ENCODE measurements at places on chromosomes 13 and 19.
A peak's percentile ranks its signal among the peaks of the same experiment; 100 is the strongest.

- no peak for DNase-seq
Measured at GRCh38 chr13:102742101-102742500, 31.5 kb downstream of the TEX30 start.

DNA sequence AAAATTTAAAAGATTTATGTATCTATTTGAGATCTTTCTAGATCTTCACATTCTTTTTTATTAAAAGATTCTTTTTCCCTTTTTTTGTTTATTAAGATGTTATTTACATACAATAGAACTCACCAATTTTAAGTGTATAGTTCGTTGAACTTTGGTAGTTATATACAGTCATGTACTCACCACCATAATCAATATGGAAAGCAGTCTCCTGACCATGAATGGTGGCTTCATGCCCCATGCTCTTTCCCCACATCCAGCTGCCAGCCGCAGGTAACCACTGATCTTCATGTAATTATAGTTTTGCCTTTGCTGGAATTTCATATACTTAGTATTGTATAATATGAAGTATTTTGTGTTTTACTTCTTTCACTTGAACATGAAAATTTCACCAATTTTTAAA lies 20.6 kb upstream of the GPR183 start:
- no peak for DNase-seq

- DNase-seq, result no peak
Measured at GRCh38 chr13:77323858-77324257, 3.0 kb downstream of the MYCBP2 start.

- no peak for DNase-seq
Measured at GRCh38 chr19:38373907-38374331, 452 bp upstream of the PSMD8 start.

DNA sequence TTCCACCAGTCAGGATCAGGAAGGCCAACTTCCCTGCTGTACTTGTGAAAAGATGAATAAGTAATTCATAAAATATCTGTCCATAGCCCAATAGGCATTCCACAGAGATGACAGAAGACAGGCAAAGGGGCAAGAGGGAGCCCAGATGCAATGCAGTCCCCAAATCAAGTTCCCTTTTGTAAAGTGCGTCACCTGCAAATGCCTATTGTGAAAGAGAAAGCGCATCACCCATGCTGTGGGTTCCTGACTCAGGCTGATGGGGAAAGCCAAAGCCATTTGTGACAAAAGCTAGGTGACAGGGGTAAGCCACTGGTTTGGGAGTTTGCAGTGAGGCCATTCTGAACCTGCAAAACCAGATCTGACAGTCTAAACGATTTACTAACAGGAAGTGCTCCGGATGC lies 157.5 kb upstream of the ZNF536 start:
- no peak for DNase-seq

DNA sequence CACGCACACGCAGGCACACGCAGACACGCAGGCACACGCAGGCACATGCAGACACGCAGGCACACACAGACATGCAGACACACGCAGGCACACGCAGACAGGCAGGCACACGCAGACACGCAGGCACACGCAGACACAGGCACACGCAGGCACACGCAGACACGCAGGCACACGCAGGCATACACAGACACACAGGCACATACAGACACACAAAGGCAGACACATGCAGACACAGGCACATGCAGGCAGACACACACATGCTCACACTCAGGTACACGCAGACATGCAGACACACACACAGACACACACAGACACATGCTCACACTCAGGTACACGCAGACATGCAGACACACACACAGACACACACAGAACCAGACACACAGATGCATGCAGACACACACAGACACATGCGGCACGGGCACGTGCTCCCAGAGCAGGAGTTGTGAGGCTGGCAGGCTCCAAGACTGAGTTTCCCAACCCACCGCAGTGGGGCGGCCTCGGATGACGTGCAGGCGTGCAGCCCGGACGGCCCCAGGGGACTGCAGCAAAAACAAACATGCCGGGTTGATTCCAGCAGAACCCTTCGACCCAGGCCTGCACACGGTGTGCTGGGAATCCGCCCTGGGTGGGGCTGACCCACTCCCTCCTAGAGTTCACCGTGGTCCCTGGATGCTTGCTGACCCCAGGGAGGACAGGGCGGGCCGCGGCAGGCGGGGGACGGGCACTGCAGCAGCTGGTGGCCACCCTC lies 100.0 kb downstream of the GADD45B start:
- peak; percentile 85 for DNase-seq
